ENCODE measurements at places on chromosomes 2 and 18.

- DNase-seq: no peak
Observed at GRCh38 chr18:55753643-55754263, 165.8 kb upstream of the TCF4 start.

GRCh38 chr2:48530033-48530811 lies at the start of gene STON1:
TSS of gene STON1 (plus strand) at chr2:48530154. CDS start at chr2:48580634, 50,480 bp downstream.
- no peak for DNase-seq

DNA sequence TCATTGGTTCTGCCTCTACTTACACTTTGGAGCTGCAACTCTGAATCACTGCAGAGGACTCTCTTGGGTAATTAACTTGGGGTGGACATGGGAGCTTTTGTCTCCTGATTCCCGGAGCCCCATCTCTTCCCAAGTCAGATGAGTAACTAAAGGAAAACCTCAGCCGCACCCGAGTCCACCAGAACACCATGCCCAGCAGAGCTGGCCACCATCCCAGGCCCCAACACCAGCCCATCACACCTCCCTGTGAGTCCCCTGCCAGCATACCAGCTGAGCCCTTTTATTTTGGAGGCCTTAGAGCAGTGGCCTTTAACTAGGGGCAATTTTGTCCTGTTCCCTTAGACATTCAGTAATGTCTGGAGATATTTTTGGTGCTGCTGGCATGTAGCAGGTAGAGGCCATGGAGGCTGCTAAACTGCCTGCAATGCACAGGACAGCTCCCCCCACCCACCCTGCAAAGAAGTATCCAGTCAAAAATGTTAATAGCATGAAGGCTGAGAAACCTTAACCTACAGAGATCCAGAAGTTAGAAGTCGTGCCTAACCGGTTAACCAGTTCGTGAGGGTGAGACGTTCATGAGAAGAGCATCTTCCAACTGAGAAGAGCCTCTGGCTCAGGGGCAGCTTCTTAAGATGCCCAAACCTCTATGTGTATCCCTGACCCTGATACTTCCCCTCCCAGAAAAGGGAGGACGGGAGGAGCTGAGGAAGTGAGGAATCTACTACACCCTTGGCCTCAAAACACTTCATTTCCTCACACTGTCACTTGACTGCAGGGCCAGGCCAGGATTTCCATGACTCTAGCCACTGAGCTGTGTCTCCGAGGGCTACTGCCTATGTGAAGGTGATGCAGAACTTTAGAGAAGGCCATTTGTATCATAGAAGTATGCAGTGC lies 139.9 kb upstream of the EPAS1 start:
- DNase-seq: no peak

DNA sequence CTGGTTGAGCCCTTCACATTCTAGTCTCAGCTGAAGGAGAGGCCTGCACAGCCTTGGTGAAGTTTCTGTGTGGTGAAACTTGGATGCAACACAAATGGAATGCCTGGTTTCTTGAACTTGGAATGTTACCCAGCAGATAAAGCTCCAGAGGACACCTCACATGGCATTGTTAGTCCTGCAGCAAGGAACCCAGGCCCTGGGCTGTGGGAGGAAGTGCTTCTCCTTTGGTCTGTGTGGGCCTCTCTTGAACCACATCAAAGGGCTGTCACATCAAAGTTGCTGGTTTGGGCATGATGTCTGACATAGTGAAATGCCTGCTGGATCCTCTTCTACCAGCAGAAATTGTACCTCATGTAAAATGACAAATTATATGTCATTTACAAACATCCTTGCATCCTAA lies 198.5 kb downstream of the FHOD3 start:
- no peak for DNase-seq

DNA sequence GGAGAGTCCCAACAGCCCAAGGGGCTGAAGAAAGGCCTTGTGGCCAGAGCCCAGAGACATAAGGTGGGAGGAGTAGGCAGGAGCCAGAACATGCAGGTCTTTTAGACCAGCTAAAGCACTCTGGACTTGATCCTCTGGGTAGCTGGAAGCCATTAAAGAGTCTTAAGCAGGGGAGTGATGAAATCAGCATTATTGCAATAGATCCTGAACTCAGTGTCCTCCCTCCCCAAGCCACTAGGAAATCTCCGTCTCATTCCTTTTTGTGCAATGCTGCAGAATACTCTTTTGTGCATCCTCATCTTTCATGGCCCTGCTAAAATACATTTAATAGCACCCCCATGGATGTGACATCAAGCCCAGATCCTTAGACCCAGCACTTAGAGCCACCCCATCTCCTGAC lies 58.6 kb upstream of the ZCCHC2 start:
- DNase-seq: no peak

DNA sequence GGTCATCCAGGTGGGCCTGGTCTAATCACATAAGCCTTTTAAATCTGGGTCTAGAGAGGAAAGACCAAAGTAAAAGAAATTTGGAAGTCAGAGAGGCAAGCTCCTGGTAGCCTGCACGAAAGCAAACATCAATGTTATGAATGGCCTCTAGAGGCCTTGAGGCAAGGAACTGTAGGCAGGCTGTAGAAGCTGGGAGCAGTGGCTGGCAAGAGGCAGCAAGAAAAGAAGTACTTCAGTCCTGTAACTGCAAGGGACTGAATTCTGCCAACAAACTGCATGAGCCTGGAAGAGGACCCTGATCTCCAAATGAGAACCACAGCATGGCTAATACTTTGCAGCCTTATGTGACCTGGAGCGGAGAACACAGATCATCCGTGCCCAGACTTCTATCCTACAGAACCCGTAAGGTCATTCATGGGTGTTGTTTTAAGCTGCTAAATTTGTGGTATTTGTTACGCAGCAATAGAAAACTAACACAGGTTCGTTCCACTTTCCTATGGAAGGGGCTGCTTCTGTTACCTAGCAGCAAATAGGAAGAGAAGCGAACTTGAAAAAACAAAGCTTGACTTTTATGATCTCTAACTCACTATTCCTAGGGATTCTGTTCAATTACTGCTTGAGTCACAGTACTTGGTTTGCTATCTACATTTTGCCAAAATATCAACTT lies 1.2 kb downstream of the IMMT start:
- no peak for DNase-seq

DNA sequence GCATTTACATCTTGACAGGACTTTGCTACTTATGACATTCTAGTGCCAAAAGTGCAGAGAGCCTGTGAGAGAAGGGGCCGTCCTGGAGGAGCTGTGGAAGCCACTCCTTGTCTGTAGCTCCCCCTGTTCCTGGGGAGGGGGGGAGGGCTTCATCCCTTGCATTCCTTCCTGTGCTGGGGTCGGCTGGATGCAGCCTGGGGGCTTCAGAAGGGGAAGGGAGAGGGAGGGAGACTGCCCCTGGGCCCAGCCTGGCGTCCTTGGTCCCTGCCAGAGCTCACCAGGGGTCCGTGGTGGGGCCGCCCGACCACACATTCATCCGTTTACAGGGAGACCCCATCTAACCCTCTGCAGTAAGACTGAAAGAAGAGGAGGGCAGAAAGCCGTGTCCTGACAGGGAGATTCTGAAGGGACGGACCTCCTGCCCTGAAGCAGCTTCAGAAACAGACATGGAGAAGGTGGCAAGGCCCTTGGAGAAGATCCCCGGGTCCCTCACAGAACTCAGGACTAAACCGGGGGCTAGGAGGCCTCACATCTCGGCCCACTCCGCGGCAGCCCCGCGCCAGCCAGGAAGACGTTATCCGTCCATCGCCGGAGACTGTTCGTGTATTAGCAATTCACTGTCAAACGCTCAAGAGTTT lies 258.3 kb upstream of the SALL3 start:
- no peak for DNase-seq

DNA sequence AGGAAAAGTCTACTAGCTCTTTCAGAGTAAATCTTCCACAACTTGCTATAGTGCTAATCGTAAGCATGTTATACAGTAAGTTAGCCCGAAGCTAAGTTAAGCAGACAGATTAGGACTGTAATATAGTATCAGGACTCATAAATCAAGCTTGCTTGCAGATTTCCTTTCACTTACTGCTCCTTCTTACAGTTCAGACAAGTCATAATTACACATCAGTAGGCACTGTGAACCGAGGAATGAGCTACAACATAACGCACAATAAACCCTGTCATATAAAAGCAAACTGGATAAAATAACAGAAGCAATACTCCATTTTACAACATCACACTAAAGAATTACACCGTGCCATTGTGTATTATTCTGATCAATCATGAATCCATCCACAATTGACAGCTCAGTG lies 832.6 kb upstream of the ZEB2 start:
- no peak for DNase-seq

GRCh38 chr2:12402440-12403139 lies 314.1 kb upstream of the TRIB2 start:
- DNase-seq: no peak

DNA sequence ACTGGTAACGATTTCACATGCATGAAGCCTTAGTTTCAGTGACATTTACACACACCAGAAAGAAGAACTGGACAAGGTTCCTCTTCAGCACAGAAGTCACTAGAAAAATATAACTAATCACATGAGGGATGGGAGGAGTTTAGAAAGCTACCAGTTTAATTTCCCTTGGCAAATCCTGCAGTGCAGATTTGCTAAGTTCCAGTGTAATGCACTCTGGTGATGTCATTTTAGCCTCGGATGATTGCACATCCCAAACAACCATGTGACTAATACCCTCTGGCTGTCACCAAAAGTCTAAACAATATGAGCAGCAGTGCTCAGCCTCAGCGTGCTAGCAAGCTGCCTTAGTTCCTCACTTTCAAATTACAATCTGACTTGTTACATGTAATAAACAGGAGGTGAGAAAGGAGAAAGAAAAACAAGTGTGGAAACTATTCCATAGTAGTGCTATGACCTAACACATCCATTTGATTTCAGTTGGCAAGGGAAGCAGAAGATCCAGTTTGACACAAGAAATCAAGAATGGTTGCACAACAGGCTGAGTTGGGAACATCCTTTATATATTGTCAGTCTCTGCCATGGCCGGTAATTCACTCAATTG lies 35.3 kb upstream of the PPP1CB start:
- peak; percentile 78 for DNase-seq

GRCh38 chr18:21309248-21309647 lies 67.2 kb downstream of the GREB1L start:
- no peak for DNase-seq

DNA sequence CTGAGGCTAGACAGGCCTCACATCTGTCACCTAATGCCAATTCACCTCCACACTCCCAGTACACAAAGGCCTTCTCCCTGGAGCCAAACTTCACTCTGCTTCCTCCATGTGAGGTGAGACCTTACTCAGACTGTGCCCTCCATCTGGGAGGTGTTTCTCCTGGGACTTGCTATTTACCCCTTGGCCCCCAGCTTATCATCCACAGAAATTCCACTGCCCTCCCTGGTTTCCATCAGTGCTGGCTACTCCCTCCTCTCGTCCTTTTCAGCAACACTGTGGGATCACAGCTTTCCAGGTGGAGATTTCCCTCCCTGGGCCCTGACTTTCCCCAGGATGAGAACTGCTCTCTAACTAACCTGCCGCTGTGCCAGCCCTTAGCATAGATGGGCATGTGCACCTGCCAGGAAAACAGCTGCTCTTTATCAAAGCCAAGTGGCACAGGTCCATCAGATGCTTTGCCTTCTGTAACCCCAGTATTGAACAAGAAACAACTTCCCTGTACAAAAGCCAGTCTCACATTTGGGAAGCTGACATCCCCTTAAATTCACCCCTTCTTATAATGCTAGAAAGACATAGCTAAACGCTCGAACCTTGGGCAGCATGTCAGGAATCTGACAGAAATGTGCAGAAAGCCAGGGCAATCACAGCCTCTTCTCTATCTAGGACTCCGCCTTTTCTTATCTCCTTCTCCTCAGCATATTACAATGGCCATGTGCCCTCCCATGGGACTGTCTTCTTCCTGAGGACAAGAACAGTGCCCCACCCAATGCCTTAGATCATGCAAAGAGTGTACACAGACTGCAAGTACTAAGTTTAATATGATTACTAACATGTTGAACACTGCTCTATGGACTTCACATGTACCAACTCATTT lies 535.5 kb upstream of the ID2 start:
- no peak for DNase-seq

GRCh38 chr2:43766006-43766405 lies 7.8 kb upstream of the DYNC2LI1 start:
- no peak for DNase-seq

DNA sequence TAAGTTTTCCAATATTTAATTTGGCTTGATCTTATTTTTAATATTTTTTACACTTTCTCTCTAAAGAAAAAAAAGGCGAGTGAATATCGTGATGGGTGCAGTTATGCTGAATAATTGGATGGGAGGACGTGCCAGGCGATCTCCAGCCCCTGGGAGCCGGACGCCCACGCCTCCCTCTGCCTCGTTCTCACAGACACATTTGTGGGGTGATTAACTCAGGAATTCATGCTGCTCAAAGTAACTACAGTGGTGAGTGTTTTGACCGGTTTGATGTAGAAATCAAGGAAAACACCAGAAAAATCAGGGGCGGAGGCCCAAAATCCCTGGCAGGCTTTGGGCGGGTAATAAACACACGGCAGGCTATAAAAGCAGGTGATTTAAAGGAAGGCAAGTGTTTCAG lies 736.8 kb upstream of the SALL3 start:
- no peak for DNase-seq

- no peak for DNase-seq
Observed at GRCh38 chr18:59697236-59697932, at the start of gene CCBE1. TSS of gene CCBE1 (minus strand) at chr18:59697423.
